EL (cell line): ENCODE measurements at places on chromosomes 16 and 17.
A peak's percentile ranks its signal among the peaks of the same experiment; 100 is the strongest.

DNA sequence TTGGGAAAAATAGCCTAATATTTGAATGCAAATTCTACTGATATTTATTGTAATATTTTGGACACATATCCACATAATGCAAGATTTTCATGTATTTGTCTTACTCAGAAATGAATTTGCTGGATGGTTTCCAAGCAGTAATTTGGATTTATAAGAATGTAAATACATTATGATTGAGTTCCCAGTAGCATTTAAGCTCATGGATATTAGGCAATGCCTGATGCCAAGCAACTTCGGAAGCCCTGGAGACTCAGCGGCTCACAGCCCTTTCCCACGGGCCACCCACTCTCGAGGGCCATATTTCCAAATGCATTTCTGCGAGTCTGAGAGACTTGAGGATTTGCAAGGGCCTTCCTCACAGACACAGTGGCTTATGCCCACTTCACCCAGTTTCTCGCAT, 62.1 kb upstream of the MYOCD start:
- DNase-seq = no peak

- DNase-seq = no peak
These were observed 120.5 kb downstream of the CCT6B start for GRCh38 chr17:34840750-34841149.

DNA sequence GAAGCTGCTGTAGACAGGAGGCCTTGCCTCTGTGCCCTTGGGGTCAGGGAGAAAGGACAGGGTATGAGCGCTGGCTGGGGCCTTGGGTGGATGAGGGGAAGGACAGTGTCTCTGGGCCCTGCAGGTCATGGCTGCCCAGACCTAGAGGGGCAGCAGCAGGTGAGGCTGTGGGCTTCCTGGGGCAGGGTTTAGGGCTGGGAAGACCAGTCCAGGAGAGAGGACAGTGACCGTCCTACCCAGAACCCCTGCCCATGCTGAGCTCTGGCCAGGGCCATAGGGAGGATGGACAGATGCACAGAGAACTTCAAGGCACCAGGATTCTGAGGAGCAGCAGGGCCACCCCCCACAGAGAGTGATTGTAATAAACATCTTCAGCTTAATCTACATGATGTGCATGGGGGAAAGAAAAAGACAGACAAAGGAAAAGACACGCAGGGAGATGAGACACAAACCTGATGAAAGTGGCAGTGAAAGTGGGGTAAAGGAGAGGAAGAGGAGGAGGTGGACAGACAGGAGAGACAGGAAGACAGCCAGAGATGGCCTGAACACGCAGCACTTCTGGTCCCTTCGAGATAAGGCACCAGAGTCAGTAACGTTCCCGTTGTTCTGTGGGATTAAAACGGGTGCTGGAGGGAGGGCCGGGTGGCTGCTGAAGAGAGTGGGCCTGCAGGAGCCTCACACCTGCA, 17.5 kb downstream of the FLOT2 start:
- DNase-seq = no peak

- peak; percentile 34 for DNase-seq
These were observed 41.7 kb downstream of the CREBBP start for GRCh38 chr16:3838600-3839401.

DNA sequence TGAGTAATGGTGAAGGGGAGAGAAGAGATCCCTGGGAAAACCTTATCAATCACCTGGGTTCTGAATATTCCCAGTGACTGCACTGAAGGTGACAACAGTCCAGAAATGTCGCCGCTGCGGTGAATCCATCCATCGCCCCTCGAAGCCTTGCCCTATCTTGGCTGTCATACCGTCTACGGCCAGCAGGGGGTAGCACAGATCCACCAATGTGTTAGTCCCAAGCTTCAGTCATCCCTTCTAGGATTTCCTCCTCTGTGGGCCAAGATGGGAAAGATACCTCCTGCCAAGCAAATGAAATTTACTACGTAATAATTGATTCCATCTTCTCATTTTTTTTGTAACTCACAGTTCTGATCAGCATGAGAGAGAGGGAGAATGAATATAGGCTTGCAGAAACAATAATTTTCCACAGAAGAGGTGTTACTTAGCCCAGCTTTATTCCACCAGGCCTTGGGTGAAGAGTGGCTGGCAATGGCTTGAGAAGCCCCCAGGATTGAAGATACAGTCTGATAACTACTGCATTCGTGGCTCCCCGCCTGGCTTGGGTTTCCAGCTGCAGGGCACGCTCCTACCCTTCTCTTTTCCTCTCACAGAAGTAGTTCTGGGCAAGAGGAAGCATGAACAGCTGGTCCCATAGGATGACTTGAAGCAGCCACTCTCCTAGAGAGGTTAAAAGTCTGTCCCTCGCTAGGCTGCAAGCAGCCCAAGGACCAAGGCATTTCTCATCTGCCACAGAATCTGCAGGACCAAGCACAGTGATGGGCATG, 2.6 kb upstream of the FMNL1 start:
- peak; percentile 81 for DNase-seq

DNA sequence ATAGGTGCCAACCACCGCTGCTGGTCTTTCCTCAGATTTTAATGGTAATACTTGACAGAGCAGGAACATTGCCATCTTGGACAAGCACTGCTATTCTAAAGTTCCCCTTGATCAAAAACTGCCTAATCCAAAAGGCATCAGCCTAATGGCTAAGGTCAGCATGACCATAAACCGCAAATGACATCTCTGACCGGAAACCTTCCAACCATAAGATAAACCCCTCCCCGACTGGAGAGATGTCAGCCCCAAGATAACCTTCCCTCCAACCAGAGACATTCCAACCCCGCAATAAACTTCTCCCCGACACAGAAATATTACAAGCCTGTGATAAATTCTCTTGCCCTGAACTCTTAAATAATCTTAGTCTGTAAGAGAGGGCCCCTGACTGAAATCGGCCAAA, 7.4 kb upstream of the DHX40 start:
- peak; percentile 12 for DNase-seq

DNA sequence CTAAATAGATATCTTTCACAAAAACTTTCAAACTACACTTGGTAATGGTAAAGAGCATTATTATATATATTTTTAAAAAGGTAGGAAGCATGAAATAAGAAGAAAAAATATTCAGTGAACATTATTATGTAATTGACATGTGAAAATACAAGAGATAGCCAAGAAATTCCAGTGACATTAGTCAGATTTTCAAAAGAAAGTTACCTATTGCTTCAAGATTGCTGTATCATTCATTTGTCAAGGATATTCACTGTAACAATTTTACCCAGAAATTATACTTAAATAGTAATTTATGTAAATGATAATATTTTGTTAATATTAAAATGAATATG, 350.2 kb downstream of the KIF2B start:
- DNase-seq = no peak

GRCh38 chr16:48613061-48613957, 3.3 kb upstream of the N4BP1 start:
- DNase-seq = peak; percentile 81

DNA sequence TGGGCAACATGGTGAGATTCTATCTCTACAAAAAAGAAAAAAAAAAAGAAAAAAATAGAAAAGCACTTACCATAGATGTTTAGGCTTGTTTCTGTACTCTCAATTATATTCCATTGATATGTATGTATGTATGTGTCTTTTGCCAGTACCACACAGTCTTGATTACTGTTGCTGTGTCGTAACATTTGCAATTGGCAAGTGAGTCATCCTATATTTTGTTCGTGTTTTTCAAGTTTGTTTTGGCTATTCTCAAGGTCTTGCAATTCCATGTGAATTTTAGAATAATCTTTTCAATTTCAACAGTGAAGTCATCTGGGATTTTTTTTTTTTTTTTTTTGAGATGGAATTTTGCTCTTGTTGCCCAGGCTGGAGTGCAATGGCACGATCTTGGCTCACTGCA, 19.3 kb downstream of the SPECC1 start:
- no peak for DNase-seq

DNA sequence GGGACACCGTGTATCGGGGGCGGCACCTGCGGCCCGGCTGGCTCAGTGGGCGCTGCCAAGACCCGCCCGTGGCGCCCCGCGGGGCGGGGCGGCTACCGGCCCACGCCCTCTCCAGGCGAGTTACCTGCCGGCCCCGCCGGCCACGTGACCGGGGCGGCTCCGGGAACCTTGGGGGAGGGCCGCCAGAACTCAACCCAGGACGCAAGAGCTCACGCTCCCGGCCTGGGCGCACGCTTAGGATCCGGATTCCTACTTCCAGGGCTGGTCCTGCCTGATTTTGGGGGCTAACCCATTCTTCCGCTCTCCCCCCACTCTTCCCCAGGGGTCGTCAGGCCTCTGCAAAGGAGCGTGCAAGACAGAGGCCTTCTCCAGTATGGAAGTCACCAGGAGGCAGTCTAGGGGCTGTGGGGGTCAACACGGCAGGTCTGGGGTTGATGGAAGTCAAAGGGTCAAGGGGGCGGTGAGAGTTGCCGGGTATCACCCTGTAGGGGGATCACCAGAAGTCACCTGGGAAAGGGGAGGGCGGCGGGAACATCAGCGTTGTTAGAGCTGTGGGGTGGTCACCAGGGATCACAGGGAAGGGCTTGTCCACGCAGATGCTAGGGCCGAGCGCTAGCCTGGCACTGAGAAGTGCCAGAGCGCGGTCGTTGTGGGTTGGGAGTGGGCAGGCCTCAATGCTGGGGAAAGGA, 354 bp upstream of the ESRP2 start:
- DNase-seq = no peak

DNA sequence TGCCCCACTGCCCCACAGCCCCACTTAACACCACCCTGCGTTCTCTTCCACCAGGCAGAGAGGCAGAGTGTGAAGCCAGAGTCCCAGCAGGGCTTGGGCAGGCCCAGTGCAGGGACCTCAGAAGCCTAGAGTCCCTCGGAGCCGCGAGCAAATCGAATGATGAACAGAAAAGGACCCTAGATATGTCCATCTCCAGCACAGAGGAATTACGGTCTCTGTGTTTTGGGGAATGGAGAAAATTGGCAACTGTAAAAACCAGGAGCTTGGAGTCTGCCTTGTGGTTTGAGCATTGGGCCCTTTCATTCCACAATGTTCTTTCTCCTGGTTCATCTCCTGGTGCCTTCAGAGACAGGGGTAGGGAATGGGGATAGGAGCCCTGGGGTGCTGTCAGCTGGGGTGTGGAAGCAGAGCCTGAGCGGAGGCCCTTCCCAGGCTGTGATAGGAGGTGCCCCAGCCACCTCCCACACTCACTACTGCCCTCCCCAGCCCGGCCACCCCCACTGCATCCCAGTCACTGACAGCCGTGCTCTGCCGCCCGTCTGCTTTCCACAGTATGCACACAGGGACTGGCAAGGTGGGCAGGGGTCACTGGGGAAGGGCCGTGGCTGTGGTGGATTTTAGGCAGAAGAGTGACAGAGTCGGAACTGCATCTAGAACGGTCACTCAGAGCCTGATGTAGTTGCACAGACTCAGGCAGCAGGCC, 26.7 kb downstream of the TBX4 start:
- no peak for DNase-seq

- peak; percentile 89 for DNase-seq
These were observed 6.0 kb upstream of the TNFRSF13B start for GRCh38 chr17:16977932-16978331.

DNA sequence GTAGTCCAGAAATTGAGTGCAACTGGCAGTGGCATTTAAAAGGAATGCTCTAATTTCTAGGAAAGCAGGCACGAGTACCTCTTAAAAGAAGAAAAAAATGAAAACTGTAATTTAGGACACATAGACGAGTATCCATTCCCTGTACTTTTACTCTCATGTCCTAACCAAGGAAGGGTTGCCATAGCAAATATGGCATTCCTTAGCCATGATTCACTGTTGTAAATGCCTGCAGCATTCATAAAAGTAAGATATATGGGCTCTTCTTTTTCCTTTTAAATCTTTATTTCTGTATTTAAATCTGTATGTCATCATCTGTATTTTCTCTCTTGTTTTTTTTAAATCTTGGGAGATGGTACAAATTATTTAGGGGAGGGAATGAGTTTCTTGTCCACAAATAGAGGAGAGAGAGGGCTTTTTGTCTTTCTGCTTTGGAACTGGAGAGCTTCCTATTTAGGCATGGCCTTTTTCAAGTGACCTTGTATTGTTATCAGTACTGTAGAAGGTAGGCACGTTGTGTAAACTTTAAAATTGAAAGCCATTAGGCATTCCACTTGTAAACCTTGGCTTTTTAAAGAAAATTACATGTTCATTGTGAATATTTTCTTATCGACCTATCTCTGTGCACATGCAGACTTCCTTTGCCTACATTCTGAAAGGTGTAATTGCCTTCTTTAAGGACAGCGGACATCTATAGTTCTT, 50.0 kb downstream of the TENT4B start:
- peak; percentile 92 for DNase-seq

DNA sequence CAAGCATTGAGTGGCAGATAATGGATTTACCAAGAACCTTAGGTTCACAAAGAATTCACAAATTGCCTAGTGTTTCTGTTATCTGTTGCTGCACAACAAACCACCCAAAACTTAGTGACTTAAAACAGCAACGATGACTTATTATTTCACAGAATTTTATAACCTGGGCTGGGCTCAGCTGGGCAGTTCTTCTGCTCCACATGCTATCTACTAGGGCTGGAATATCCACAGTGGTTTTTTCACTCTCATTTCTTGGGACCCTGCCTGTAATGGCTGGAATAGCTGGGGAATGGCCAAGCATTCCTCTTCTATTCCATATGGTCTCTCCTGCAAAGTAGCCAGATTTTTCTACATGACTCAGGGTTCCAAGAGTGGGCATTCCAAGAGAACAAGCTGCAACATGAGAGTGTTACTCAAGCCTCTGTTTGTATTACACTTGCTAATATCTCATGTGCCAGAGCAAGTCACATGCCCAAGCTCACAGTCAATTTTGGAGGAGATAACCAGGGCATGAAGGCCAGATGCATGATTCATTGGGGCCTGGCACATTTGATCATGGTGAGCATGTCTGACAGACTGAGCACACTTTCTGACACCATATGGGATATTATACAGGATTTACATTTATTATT, 4.9 kb upstream of the PSMD7 start:
- peak; percentile 70 for DNase-seq

DNA sequence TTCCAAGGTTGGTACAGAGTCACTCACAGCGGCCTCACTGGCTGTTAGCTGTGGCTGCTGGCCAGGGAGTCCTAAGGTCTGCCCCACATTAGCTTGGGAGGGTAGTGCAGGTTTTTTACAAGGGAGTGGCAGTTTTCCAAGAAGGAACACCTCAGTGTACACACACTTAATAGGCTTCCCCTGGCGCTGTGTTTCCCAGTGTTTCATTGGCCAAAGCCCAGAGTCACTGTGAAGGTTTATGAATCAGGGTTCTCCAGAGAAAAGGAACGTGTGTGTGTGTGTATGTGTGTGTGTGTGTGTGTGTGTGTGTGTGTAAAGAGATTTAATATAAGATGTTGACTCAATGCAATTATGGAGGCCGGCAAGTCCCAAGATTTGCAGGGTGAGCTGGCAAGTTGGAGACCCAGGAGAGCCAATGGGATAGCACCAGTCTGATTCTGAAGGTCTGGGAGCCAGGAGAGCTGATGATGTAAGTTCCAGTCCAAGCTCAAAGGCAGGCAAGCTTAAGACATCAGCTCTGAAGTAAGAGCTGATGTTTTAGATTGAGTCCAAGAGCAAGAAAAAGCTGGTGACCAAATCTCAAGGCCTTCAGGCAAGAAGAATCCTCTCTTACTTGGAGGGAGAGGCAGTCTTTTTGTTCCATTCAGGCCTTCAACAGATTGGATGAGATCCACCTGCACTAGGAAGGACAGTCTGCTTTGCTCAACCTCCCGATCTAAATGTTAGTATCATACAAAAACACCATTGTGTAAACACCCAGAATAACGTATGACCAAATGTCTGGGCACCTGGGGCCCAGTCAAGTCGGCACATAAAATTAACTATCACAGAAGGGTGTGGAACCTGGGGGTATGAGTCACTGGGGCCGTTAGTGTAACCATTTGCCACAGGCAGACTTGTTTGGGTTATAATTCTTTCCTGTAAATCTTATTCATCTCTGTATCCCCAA, 206.8 kb downstream of the PRKCA start:
- DNase-seq = peak; percentile 83

- DNase-seq = no peak
These were observed 119.2 kb downstream of the HS3ST2 start for GRCh38 chr16:22933173-22933572.
